ENCODE measurements at places on chromosomes 12 and 14. TPM values are rescaled to one million over a fixed set of nuclear protein-coding genes. Genes with fewer than 3 reads are reported as not detected.

Gene TAS2R31
- total RNA-seq, result 3.5 TPM

DNA sequence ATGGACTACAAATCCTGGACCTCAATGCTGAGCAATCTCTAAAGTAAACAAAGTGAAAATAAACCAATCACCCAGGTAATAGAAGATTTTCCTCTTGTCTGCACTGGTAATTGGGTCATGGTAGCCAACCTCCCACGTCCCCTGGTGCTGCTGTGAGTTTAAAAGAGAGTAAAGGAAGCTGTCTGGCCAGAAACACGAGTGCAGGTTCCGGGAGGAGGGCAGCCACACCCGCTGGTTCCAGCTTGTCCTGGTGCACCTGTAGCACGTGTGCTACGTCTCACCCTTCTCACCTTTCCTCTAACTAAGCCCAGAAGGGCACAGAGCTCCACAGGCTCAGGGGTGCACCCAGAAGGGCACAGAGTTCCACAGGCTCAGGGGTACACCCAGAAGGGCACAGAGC, 5.4 kb downstream of the CRACR2A start:
- no peak overlapping the region for H3K27ac ChIP-seq
- no peak for DNase-seq
- peaks cover 67% of the 10 kb centered on the region for H3K36me3 ChIP-seq
- H3K27me3 ChIP-seq, result no peaks in the 10 kb centered on the region
- H3K4me1 ChIP-seq, result peaks cover 63% of the 10 kb centered on the region

GRCh38 chr14:81834308-81834707, 300.7 kb upstream of the SEL1L start:
- no peaks in the 10 kb centered on the region for H3K36me3 ChIP-seq
- H3K4me1 ChIP-seq, result no peaks in the 10 kb centered on the region
- H3K27me3 ChIP-seq, result no peaks in the 10 kb centered on the region
- H3K27ac ChIP-seq, result no peak overlapping the region
- DNase-seq, result no peak
- H3K4me3 ChIP-seq, result no peak overlapping the region

Gene ITGB7
- total RNA-seq, result 239 TPM

DNA sequence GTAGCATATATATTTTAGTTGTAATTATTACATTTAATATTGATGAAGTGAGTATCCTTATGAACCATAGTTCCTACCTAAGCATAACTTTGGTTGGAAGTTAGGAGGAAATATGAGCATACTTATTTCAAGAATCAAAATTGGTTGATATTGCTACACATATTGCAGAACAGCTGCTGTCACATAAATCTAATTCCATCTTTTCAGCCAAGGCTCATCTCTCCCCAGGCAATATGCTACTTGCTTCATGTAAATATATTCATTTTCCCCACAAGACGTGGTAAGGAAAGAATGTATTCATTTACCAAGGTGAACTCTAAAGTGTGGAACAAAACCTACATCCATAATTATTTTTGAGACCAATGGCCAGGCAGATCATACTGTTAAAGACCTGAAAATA, 62.5 kb upstream of the HIF1A start:
- no peaks in the 10 kb centered on the region for H3K27me3 ChIP-seq
- H3K4me3 ChIP-seq, result no peak overlapping the region
- H3K36me3 ChIP-seq, result no peaks in the 10 kb centered on the region
- peaks cover 13% of the 10 kb centered on the region for H3K4me1 ChIP-seq
- H3K27ac ChIP-seq, result no peak overlapping the region
- no peak for DNase-seq
